GM23338 (cell line): ENCODE measurements at places on chromosomes 6 and 20. TPM values are rescaled to one million over a fixed set of nuclear protein-coding genes. Genes with fewer than 3 reads are reported as not detected.

GRCh38 chr20:34089655-34090345, 22.2 kb downstream of the EIF2S2 start:
- DNase-seq, result no peak

GRCh38 chr6:151004383-151005024, 139.0 kb downstream of the MTHFD1L start:
- no peak for DNase-seq

GRCh38 chr20:39775110-39775509, 813.0 kb downstream of the DHX35 start:
- no peak for DNase-seq

DNA sequence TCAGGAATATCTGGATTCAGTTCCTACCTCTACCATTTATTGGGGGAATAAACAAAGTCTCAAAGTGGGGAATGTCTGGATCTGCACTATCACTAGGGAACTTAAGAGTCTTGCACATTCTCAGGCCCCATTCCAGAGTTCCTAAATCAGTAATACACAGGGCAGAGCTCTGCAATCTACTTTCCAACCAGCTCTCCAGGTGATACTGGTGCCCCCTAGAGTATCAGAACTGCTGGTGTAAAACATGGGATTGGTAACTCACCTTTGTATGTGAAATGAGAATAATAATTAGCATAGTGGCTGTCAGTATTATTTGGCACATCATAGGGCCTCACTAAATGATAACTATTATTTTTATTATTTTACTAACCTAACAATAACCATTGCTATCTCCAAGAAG, 278.8 kb upstream of the IMPG1 start:
- DNase-seq, result peak; percentile 70

DNA sequence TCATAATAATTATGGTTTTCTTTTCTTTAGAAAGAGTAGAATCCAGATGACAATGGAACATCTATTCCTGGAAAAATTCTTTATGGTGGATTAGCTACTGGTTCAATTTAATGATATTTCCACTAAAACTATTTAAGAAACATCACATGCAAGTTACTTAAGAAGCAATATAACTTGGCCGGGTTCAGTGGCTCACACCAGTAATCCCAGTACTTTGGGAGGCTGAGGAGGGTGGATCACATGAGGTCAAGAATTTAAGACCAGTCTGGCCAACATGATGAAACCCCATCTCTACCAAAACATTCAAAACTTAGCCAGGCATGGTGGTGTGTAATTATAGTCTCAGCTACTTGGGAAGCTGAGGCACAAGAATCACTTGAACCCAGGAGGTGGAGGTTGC, 65.9 kb upstream of the SMLR1 start:
- no peak for DNase-seq

- DNase-seq, result no peak
Observed at GRCh38 chr6:14453712-14454472, 336.3 kb downstream of the CD83 start.

GRCh38 chr20:23397961-23398360, 23.3 kb downstream of the NAPB start:
- no peak for DNase-seq

GRCh38 chr20:56788041-56788670, 159.1 kb downstream of the TFAP2C start:
- DNase-seq, result no peak

DNA sequence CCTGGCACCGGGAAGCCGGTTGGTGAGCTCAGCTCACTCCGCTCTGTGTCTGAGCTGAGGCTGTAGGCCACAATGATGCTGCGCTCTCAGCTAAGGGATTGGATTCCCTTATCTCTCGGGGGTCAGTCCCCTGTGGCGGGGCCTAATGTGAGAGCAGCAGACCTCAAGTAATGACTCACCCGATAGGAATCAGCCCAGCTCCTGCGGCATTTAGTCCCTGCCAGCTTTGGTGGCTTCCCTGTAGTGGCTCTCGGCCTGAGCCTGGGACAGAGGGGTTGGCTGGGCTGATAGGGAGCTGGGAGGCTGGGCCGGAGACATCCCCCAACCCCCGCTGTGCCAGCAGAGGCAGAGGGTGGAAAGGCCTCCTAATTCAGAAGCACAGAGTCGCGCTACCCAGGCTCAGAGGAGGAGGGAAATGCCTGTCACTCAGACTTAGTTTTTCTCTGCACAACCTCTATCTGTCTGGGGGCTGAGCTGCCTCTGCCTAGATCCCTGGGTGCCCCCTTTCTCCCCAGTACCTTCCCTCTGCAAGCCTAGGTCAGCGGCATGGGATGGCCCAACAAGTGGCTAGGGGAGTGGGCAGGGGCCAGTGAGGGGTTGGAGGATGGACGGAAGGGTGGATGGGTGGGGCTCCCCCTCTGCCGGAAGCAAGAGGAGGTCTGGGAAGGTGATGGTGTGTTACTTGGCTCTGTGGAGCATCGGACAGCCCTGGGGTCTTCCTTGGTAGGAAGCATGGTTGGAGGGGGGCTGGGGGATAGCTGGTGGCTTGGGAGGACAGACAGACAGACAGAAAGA, 92.2 kb downstream of the CDH22 start:
- peak; percentile 80 for DNase-seq

DNA sequence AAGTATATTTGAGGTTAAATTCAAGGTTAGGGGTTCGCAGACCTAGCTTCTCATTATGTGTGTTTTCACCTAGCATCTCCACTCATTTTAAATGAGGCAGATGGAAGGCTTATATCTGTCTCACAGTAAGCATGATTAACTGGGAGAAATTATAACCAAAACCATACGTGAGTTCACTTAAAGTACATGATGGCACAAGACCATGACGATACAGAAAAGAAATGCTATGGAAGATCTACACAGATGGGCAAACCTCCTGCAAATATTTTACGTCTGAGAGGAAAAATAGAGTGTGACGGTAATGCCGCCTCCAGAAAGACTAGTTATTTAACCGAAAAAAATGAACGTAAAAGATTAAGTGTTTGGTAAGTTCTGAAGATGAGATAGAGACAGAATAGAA, 337.8 kb downstream of the FARS2 start:
- no peak for DNase-seq

GRCh38 chr20:19774135-19774933, 16.3 kb downstream of the RIN2 start:
- DNase-seq, result no peak

- DNase-seq, result no peak
Observed at GRCh38 chr6:62480544-62480943, 194.5 kb upstream of the KHDRBS2 start.

- no peak for DNase-seq
Observed at GRCh38 chr6:4023240-4023639, 55.7 kb downstream of the FAM217A start.

DNA sequence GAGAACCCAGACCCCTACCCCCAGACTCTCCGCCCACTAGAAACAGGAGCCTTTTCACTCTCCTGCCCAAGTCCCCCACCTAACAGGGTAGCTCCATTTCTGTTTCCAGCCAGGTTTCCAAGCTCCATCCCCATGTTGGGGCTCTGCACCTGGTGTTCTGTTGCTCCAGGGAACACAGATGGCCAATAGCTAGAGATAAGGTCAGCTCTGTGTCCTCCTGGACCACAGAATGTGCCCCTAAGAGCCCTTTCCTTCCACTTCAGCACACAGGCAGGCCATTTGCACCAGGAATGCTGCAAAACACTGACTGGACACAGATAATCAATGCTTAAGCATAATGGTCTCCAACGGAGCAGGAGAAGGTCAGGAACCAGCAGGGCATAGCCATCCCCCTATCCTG, 159.4 kb downstream of the QRSL1 start:
- DNase-seq, result no peak

GRCh38 chr6:52922161-52922560, 12.7 kb upstream of the GSTA3 start:
- no peak for DNase-seq

GRCh38 chr6:37110500-37111461, 59.2 kb upstream of the PIM1 start:
- DNase-seq, result no peak

DNA sequence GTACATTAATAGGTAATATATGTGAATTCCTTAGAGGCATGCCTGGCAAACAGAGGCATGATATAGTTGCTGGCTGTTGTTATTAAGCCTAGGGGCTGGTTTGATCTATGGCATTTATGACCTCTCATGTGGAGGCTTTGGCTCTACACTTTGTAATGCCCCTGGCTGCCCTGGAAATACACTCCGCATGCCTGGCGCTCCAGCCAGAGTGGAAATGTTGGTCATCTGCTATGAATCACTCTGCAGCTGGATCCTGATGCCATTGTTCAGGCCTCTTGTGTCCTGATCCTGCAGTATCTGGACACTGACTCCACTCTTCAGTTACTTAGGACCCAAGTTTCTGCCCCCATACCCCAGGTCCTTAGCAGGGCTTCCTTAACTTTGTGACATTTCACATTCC, 200.5 kb upstream of the PCSK2 start:
- no peak for DNase-seq

GRCh38 chr20:47561603-47562583, 60.2 kb downstream of the NCOA3 start:
- DNase-seq, result no peak

DNA sequence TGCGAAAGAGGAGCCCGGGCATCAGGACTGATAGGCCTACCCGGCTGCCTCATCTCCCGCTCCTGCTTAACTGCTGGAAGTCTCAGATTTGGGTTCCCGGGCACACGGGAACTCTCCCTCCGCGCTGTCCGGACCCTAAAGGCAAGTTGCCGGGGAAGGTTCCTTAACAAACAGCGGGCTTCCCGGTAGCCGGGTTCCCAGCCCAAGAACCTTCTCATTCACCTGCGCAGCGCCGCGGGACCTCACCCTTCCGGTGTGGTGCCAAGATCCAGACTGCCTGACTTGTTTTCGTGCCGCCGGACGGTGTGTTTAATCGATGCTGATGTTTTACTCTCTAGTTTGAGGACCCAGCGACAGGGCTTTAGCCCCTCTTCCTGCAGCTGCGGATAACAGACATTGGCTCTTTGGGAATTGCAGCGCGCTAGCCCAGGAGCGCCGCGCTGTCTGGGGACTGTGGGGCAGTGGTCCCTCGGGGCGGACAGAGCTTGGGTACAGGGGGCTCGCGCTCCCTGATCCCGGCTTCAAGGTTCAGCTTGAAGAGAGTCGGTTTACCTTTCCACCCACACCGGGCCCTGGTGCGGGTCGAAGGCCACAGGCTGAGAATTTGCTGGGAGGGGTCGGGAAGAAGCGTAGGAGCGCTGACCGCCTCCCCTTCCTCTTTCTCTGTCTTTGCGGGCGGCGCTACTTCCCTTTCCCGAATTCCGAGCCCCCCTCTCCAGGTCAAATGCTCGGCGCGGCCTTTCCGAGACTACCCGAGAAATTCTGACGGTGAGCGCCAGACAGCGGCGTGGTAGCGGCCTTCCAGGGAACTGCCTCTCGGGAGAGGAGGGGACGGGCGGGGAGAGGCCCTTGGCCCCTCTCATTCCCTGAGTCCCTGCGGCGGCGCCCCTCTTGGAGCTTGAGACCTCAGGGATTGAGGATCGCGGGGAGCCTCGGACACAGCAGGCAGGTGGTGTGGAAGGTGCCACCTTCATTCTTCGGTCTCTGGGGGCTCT, 17.2 kb downstream of the ABT1 start:
- peak; percentile 77 for DNase-seq

GRCh38 chr6:117711369-117711768, 36.1 kb downstream of the NUS1 start:
- peak; percentile 28 for DNase-seq

- DNase-seq, result no peak
Observed at GRCh38 chr6:5665667-5666066, 341.1 kb downstream of the NRN1 start.

DNA sequence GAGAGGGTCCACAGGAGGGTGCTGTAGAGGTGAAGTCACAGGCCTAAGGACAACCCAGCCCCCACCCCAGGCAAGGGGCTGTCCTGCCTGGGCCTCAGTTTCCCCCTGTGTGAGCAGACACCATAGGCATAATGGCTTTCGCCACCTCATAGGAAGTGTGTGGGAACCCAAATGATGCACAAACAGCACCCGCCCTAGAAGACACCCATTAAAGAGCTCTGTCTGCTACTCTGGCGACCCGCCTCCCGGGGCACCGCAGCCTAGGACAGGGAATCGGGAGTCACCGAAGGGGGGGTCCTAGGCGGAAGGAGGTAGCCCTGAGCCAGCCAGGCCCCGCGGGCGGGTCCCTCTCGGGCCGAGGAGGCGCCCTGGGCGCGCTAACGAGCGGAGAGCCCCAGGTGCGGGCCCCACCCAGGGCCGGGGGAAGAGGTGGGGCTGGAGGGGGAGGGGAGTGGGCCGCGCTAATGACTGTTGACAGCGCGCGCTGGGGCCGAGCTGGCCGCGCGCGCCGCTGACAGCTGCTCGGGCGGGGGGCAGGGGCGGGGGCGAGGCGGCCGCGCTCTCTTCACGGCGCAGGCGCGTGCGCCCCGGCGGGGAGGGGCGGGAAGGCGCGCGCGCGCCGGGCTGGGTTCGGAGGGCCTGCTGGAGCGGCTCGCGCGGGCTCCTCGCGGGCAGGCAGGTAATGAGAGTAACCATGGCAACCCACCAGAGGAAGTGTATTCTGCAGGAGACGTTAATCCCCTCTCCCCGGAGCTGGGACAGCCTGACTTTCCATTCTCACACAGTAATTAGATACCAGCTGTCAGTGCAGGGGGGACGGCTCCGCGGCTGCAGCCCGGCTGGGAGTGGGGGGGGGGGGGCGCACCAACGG, 48.9 kb downstream of the NOL4L start:
- peak; percentile 97 for DNase-seq

GRCh38 chr20:31841928-31842327, 3.5 kb downstream of the FOXS1 start:
- no peak for DNase-seq

The CGA gene
- polyA plus RNA-seq, result not detected in 2 replicates

The LY6G6C gene
- 0.23 TPM in 1 of 2 replicates, not detected in the other for polyA plus RNA-seq

The SRC gene
- 7.1 and 8.0 TPM in 2 replicates for polyA plus RNA-seq

The ECT2L gene
- polyA plus RNA-seq, result 0.14 and 0.15 TPM in 2 replicates

The LAMA4 gene
- 2.8 TPM in 2 replicates for polyA plus RNA-seq

The NR2E1 gene
- polyA plus RNA-seq, result not detected in 2 replicates

The EFCAB8 gene
- polyA plus RNA-seq, result not detected in 2 replicates

The PCK1 gene
- not detected in 2 replicates for polyA plus RNA-seq

The PPP1R14C gene
- 0.90 and 1.1 TPM in 2 replicates for polyA plus RNA-seq

The MACROD2 gene
- 4.3 and 5.5 TPM in 2 replicates for polyA plus RNA-seq
